ENCODE measurements at places on chromosomes 2 and 18.

DNA sequence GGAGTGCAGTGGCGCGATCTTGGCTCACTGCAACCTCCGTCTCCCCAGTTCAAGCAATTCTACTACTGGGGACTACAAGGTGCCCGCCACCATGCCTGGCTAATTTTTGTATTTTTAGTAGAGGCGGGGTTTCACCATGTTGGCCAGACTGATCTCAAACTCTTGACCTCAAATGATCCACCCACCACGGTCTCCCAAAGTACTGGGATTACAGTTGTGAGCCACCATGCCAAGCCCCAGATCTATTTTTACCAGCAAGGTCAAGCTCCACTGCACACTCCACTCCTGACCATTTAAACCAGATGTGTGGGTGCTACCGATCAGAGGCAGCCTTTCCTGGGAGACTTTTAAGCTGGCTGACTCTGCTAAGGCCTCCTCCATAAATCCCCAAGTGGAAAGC lies 67.5 kb upstream of the CD226 start:
- DNase-seq = no peak

DNA sequence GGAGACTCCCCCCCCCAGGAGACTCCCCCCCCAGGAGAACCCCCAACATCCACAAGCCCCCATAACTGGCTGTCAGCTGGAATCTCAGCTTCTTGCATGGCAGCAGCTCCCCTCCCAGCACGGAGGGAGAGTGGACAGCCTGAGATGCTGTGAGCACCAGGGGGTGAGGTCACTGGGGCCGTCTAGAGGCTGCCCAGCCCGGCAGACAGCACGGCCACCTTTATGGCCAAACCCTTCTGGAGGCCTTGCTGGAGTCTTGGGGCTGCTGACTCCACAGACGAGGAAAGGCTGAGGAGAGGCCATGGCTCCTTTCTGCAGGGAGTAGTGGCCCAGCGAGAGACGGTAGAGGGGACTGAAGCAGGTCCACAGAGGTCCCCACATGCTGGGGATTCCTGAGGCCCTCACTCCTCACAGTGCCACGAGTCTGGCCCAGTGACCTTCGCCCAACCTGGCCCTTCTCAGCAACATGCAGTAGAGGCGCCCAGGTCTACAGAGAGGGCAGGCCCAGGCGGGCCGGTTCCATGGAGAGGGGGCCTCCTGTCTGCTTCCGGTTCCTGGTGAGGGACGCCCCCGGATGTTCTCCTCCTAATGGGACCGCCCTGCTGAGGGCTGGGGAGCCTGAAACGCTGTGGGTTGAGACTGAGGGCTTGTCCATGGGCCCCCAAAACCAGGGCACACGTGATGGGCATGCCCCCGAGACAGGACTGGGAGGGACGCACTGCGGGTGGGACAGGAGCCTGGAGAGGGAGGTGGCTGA lies 122.6 kb upstream of the CTDP1 start:
- DNase-seq = no peak

DNA sequence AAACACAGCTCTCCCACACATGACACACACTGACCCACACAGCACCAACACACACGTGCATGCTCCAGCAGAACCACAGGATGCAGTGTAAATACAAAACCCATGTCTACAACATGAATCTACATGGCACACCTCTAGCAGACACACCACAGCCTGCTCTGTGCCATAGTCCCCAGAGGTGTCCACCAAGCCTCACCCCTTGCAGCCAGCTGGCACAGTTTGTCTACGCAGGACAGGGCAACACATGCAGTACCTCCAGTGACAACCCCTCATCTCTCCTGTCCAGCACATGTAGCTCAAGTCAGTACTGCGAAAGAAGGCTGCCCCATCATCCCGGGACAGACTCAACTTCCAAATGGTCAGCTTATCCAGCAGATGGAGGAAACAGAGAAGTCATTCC lies 18.9 kb downstream of the CELF4 start:
- no peak for DNase-seq

GRCh38 chr2:162126111-162126519 lies 25.9 kb downstream of the GCG start:
- DNase-seq = no peak

DNA sequence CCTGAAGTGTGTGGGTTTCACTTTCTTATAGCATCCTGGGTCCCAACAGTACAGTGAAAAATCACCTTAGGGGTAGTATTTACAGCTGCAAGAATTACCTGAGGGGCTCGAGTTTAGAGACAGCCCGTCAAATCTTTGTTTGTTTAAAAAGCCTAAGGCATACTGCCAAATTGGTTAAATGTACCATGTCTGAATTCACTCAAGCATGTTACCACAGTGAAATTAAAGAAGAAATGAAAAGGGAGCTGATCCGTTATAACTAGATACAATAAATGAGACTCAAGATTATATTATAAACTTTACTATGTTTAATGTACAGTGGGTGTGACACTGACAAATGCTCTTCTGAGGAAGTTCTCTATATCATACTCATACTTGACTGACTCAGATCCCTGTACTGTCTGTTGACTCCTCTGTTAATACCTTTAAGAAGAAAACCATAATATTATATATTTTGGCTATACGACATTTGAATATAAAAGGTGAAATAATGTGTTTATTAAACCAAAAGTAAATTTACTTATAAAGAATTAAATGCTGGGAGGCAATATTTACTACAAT lies 107.3 kb downstream of the TMEFF2 start:
- no peak for DNase-seq
